Stimulated activated CD8-positive, alpha-beta memory T cell treated with anti-CD3 and anti-CD28 coated beads, Interleukin-15, amount 100 ng/mL, for 1 hour (primary cell): ENCODE measurements at places on chromosomes 1 and 21.

DNA sequence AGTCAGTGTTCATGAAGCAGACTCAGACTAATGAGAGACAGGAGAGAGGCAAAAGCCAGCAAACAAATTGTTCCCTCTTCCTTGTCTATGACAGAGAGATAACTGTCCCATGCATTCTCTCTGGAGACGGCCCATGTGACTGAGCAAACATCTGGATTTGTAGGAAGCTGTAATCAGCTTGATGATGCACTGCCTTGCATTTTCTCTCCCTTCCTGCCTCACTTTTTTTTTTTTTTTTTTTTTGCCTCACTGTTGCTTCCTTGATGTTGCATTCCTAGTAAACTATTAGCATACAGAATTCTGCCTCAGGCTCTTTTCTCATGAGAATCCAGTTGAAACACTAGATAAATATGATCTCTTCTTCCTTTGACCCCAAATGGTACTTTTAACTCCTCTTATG, 134.5 kb downstream of the HHIPL2 start:
- no peak for DNase-seq

- no peak for DNase-seq
These were observed 213.7 kb upstream of the TMPRSS15 start for GRCh38 chr21:18617291-18617690.

DNA sequence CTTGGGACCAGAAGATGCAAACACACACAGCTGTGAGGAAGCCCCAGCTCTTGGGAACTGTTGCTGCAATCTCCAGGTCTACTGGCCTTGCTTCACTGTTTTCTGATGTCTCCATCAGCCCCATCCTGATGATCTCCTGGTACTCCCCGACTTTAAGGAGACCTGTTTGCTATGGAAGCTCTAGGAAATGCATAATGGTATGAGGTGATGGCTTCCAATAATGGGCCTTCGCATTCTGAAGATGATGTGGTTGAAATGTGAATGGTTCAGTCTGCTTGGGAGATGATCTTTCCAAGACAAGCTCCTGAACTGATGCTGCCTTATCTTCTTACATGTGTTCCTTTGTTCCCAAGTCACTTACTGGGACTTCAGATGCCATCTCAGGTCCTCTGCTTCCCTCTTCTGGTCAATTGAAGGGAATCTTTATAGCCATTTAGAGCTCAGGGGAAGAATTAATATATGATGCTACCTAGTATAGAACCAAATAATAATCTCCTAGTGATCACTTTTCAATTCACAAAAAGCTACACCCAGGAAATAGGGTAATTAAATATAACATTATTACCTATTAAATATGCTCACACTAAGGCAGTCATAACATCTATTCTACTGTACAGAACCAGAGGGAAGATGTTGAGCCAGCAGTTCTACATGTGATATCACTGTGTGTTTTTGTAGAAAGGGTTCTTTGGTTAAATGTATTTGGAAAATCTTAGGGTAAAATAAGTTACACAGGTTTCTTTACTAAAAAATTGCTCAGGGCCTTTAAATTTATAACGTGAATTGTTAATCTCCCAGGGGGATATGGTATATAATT, 73.9 kb upstream of the VTCN1 start:
- DNase-seq = no peak

DNA sequence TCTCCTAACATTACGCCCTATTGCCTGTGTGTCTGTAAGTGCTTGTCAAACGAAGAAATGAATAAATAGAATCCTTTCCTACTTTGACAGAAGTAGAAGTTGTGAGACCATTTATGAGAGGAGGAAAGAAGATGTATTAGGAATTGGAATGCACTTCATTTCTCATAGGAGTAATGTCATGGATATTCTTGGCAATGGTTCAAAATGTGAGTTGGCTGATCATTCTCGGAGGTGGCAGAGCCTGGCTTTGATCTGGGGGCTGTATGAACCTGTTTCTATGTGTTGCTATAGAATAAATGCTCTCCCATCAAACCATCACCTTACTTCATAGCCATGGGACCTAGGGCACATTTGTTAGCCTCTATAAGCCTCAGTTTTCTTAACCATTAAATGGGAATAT, 10.1 kb upstream of the SERBP1 start:
- no peak for DNase-seq

GRCh38 chr1:25205786-25206185, 26.5 kb downstream of the SYF2 start:
- no peak for DNase-seq

- DNase-seq = no peak
These were observed 64.8 kb upstream of the GNG4 start for GRCh38 chr1:235714205-235714897.

DNA sequence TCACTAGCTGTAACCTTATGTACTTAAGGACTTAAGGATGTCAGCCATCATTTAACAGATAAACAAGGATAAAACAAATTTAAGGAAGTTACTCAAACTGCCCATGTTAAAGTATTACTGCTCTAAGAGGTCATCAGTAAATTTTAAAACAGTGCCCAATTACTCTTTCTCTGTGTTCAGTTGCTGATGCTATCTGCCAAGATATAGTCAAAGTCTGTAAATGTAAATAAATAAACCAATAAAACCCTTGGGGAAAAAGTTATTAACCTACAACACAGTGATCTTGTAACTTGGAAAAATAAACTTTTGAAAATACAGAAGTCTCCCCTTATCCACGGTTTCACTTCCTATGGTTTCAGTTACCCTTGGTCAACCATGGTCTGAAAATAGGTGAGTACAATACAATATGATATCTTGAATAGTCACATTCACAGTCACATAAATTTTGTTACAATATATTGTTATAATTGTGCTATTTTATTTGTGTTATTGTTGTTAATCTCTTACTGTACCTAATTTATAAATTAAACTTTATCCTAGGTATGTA, 501.8 kb downstream of the LMO4 start:
- no peak for DNase-seq

GRCh38 chr1:239884796-239885195, 206.9 kb upstream of the FMN2 start:
- no peak for DNase-seq

GRCh38 chr1:220890602-220891001, 11.4 kb downstream of the HLX start:
- no peak for DNase-seq

- no peak for DNase-seq
These were observed 3.5 kb downstream of the KRTAP10-2 start for GRCh38 chr21:44547656-44548331.

DNA sequence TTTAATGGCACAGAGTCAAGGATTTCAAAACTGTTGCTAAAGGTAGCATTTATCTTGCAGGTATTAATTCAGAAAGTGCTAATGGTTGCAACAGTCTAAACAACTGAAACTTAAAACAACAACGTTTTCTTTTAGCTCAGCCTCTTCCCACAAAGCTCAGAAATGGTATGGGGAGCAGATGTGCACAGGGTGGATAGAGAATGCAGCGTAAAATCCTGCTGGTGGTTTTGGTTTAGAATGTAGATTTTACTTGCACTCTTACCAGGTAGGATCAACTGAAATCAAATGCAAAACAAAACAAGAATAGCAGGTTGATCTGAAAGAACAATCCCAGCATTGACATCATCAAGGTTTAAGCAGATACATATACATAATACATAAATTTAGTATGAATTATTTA, 3.8 kb upstream of the LRRC8C start:
- DNase-seq = no peak

GRCh38 chr1:21244986-21245687, 45.1 kb downstream of the ECE1 start:
- DNase-seq = no peak

- DNase-seq = no peak
These were observed 72.1 kb downstream of the LMX1A start for GRCh38 chr1:165284454-165284853.

GRCh38 chr1:89367221-89367620, 3.4 kb downstream of the GBP6 start:
- DNase-seq = no peak

DNA sequence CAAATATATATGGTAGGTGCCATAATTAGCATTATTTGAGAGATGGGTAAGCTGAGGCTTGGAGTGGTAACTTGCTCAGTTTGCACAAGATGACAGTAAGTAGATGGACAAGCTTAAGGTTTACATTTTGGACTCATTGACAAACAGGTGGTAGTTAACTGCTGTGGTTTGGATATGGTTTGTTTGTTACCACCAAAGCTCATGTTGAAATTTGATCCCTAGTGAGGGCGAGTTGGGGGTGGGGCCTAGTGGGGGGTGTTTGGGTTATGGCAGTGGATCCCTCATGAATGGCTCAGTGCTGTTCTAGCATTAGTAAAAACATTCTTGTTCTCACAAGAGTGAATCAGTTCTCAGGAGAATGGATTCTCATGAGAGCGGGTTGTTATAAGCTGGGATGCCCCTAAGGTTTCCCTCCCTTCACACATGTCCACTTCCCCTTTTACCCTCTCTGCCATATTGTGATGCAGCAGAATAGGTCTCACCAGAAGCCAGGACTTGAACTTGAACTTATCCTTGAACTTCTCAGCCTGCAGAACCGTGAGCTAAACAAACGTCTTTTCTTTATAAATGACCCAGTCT, 6.6 kb upstream of the PRRX1 start:
- no peak for DNase-seq

DNA sequence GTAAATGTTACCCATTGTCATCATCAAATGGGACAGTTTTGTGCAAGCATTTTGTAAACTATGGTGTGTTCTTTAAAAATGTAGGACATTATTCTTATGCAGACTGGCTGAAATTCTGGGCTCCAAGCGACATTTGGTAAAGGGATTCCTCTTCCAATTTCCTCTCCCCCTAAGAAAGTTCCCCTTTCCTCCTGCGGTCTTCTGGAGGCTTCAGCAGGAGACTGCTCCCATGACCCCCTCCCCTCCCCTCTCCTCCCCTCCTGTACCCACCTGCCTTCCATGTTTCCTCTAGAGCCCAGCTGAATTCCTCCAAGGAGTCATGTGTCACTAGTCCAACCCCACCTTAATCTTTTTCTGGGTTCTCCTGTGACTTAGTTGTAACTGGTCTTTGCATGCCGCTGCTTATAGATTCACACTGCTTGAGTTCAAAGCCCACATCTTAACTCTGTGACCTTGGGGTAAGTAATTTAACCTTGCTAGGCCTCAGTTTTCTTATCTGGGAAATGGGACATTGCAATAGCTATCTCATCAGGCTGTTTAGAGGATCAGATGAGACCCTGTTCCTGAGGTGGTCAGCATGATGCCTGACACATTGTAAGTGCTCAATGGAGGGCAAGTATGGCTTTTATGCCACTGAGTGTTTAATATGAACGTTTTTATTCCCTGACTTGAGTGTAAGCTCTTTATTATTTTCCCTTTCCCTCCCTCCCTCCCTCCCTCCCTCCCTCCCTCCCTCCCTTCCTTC, 69.9 kb upstream of the WDR26 start:
- no peak for DNase-seq

DNA sequence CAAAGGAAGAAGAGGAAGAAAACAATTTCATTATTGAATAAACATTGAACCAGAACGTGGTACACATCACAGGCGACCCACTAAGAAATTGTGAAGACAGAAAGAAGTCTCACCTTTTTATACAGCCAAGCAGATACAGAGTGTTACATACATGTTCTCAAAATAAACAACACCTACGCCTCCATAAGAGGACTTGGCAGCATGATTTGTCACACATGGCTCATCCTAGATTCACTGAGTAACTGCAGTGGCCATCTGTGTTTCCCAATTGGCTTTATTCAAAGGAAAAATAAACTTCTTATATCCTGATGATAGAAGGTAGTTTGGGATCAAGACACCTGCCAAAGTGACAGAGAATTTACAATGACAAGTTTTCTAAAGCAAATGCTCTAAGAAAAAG, 7.6 kb upstream of the KRTAP19-8 start:
- no peak for DNase-seq

DNA sequence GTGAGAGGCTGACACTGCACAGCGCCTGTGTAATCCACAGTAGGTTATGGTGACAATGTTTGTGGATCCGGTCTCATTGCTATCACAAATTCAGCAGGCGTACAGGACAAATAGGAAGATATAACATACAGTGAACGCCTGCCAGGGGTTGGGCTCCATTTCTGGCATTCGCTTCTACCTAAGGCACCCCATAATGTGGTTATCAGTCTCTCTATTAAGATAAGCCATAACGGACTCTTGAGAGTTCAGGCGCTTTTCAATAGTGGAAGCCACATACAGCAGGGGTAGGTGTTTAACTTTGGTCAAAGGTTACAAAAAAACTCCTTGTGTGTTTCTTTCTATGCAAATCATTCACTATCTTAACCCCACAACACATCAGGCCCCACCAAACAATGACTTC, 72.8 kb downstream of the SIPA1L2 start:
- no peak for DNase-seq

GRCh38 chr1:67832737-67833601, at the start of gene GNG12:
Gene GNG12 (minus strand): TSS chr1:67833467. CDS start chr1:67707686, 125,781 bp downstream.
- DNase-seq = no peak

- no peak for DNase-seq
These were observed 101.6 kb downstream of the DMRTB1 start for GRCh38 chr1:53560581-53561502.

GRCh38 chr1:87869567-87869966, 540.9 kb downstream of the LMO4 start:
- no peak for DNase-seq

DNA sequence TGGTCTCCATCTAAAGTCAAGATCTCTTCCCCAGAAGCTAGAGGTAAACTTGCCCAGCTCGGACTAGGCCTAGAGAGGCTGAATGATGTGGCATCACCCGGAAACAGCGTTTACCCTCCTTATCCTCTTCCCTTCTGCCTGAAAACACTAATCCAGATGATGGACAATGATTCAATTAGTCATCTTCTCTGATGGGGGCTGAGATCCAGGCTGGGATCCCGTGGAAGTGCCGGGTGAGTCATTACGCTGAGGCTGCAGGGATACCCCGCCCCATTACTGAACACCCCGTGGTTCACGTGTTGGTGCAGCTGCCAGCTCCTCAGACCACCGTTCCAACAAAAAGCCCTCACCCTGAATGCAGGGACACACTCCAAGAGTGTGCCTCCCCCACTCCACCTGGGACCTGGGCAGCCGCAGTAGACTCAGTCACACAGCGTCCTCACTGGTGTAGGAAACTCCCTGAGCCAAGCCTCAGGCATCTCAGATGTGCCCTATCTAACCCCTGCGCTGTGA, 2.0 kb downstream of the S100A6 start:
- DNase-seq = no peak

DNA sequence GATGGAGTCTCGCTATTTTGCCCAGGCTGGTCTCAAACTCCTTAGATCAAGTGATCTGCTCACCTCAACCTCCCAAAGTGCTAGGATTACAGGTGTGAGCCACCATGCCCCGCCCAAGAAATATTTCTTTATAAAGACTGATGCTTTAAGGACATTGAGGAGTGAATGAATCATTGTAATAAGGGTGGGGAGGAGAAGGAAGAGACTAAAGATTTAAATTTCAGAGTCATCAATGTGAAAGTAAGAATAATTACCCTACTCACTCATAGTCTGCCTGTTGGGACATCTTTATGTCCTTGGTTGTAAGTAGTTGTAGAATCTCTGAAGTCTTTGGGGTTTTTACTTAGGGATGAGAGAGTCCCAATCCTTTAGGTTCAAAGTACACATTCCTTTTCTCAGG, 7.3 kb downstream of the KDM1A start:
- no peak for DNase-seq

DNA sequence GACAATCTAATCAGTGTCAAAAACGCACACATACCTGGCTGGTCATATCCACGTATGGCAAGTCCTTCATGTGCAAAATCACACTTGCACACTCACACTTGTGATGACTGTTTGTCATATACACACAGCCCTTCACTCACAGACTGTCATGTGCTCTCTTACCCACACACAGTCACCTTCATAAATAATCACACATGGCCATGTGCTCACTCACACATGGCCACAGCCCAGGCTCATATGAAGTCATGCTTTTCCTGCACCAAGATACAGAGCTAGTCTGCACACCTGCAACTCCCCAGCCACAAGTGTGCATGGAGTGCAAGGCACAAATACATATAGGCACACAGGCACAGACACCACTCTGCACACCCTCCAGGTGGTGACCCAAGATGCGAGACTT, 45.4 kb upstream of the FOXO6 start:
- no peak for DNase-seq
